ENCODE measurements at places on chromosomes 11 and 22.

DNA sequence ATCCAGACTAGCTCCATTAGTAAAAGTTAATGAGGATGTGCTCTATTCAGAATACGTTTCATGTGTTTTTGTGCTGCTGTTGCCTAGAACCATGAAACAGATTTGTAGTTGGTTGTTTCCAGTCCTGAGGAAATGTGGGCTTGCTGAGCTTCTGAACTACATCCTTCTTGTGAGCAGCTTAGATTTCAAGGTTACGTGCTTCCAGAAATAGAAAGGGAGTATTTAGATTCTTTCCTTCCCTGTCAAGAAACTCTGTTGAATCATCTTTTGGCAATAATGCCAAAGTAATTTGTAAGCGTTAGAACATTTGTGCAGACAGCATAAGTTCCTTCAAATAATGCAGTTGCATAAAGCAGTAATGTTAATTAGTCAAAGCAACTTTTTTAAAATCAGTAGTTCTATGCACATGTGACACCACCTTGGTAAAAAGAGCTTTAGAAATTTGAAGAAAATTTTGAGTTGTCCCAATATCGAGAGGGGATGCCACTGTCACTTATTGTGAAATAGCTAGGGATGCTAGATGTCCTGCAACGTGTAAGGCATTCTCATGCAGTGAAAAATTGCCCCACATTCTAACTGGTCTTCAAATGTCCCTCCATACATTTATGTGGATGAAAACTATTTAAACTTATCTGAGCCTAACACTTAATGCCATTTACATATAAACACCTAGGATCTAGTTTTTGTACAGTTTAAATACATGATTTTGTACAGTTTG is 169.6 kb downstream of the ETS1 start:
- no peak for DNase-seq

DNA sequence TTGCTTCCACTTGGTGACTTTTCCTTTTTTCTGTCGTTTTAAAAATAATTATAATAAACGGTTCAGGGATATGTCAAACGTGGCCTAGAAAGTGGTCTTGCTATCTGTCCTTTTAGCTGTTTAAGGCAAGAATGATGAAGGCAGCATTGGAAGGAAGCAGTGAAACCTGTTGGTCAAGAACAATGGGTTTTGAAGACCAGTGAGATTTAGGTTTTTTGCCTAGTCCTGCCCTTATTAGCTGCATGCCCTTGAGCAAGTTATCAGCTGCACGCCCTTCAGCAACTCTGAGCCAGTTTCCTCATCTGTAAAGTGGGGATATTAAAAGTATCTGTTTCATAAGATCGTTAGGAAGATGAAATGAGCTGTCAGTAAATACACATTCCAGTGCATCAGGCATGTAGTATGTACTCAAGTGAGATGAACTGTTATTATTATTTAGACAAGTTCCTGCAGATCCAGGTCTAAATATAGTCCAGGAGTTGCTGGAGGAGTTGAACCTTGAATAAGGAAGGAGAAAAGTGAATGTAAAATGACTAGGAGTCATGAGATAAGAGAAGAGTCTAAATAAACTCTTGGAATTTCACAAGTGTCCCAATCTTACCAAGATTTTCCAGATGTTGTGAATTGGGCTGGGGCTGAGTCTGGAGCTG is 90.8 kb upstream of the HSD17B12 start:
- no peak for DNase-seq

DNA sequence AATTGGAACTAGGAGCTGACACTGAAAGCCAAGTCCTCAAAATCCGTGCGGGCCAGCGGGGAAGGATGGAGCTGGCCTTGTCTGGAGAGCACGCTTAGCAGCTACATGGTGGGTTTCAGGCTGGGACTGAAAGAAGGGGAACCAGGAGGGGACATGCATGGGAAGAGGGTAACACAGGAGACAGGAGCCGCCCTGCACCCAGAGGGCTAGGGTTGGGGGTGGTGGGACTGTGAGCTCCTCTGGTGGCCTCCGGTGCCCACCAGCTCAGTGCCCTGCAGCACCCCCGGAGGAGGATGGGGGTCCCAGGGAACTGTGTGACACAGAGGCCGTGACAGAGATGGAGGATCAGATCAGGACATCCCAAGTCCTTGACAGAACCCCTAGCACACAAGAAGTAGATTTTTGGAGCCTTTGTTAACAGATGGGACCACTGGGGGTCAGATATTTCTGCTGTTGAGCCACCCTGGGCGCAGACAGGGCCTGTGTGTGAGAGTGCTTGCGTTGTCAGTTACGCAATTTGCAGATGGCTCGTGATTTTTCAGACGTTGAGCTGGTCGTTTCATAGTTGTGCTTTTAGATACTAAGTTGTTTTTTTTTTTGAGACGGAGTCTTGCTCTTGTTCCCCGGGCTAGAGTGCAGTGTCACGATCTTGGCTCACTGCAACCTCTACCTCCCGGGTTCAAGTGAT is 21.3 kb upstream of the GRAMD4 start:
- no peak for DNase-seq

DNA sequence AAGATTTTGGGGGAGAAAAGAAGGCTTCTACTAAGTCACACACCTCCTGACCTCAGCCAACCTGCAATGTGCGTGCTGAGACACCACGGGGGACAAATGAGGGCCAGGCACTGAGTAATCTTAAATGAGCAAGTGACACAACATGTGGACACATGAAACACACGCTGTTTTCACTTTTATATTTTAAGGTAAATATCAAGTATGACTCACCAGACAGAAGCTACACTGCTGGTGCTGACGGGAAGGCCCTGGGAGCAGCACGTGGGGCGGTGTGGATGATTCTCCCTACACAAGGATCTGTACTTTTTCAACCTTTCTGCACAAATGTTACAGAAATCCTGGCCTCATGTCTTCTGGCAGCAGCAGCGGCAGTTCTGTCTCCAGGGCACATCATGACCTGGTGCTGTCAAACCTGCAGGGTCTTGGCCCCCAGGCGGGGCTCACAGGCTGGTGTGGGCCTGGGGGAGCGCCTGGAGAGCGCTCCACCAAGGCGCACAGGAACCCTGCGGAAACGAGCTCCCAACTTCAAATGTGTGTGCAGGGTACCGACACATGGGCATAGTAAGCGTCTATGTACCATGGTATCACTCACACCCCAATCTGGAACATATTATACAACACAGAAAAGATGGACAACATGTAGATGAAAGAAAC is 61.7 kb downstream of the DGCR2 start:
- no peak for DNase-seq

DNA sequence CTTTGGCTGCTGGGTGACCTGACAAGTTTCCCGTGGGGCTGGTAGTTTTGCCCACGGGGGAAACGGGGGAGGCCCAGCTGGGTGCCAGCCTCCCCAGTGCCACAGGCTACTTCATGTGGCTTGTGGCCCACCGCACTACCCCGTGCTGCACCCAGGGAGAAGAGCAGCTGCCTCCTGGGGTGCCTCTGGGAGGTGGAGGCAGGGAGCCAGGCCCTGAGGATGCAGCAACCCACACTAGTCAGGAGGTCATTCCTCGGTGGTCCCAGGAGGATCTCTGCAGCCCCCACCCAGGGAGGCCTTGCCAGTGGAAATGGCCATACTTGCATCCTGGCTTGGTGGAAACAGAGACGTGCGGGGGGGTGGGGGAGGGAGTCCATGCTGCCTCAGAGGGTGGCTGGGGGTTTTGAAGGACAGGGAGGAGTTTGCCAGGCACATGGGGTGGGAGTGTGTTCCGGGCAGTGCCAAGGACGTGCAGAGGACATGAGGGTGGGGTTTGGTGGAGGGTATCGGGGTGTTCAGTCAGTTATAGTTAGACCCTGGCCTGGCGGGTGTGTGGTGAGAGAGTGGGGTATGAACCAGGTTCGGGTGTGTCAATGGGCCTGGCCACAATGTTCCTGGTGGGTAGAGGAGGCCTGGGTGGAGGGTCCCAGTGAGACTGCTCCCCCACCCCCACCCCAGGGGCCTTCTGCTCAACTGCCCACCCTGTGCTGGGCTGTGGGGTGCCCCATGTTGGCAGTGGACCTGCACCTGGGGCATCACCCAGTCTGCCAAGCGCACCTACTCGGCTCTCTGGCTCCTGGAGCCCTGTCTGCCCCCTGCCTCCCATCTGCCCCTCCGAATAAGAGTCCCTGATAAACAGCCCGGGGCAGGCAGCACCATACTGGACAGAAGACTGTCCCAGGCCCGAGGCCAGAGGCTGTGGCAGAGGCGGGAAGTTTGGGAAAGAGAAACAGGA is 3.8 kb downstream of the PIM3 start:
- DNase-seq: no peak

GRCh38 chr11:133900176-133901105 is 55.1 kb upstream of the SPATA19 start:
- DNase-seq: no peak

GRCh38 chr11:31788085-31788484 is 23.0 kb downstream of the PAX6 start:
- no peak for DNase-seq

DNA sequence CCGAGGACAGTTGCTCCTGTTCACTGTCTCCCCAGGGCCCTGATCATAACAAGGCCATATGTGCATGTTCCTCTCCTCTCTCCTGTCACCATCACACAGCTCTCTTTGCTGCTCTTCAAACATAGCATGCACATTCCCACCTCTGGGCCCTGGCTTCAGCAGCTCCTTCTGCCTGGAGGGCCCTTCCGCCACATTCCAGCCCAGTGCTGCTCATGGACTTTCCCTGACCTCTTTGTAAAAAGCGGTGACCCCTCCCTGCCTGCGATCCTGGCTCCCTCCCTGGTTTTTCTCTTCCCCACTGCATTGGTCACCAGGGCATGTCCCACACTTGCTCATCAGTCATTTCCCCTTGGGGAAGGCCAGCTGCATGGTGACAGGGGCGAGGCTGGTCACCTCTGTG is 98.2 kb downstream of the MYO18B start:
- no peak for DNase-seq

- no peak for DNase-seq
Observed at GRCh38 chr11:114215428-114215827, 80.8 kb upstream of the NNMT start.

DNA sequence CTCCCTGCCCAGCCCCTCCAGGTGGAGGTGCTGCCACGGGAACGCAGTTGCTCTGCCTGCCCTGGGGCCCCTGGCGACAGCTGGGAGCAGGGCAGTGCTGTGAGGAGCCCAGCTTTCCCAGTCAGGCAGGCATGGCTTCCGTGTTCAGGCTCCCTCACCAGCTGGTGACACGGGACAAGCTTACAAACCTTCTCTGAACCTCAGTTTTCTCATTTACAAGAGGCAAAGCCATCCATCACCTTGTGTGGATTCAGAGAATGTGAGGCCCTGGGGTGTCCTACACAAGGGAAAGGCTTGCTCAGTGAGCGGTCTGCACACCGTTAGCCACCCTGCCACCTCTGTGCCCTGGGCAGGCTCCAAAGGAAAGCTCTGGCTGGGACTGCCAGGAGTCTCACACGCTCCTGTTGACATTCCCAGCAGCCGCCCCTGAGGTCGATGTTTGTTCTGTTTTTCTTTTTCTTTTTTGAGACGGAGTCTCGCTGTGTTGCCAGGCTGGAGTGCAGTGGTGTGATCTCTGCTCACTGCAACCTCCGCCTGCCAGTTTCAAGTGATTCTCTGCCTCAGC is 23.5 kb downstream of the SUN2 start:
- DNase-seq: no peak

DNA sequence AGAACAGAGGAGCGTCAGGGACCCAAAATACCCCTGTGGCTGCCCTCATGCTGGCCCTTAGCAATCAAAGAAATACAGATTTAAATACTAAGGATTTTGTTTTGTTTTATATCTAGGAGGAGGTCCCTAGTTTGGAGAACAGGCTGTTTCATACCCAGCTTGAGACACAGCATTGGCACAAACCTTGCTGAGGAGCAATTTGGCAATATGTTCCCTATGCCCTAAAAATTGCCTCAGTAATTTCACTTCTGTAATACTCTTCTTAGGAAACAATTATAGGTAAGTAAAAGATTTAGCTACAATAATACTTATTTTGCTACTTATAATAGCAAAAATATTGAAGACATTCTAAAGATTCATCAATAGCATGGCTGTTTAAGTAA is 37.0 kb downstream of the TSKU start:
- no peak for DNase-seq

DNA sequence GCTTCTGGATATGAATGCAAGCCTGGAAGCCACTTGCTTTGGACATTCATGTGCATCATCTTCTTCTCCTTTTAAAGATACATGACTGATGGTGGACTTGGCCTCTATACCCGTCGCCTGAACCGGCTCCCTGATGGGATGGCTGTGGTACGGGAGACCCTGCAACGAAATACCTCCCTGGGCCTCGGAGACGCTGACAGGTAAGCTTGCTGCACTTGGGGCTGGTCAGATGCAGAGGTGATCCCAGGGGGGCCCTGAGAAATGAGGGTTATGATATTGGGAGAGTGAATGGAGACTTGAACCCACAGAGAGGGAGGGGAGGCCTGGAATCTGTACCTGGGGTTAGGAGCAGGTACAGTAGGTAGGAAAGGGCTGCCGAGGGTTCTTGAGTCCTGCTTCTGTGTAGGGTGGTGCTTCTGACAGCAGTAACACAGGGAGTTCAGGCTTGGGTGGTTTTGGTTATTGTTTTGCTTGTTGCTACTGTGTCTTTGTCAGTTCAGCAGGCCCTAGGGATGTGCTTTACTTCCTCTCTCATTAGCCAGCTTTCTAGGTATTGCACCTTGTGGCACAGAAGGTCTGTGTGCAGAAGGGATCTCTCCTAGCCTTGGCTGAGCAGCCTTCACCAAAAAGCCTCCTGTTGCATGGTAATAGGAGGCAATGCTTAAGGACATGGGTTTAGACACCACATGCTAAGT is 176.1 kb downstream of the DBX1 start:
- no peak for DNase-seq

DNA sequence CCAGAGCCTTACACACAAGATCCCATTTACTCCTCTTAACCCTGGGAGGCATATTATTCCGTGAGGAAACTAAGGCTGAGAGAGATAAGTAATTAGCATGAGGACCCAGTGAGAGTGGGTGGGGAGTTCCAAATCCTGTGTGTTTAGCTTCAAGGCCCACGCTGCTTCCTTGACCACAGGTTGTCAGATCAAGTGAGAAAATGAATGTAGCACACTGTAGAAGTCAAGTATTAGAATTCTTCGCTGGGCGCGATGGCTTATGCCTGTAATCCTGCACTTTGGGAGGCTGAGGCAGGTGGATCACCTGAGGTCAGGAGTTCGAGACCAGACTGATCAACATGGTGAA is 3.8 kb downstream of the CYB561A3 start:
- no peak for DNase-seq

- DNase-seq: no peak
Observed at GRCh38 chr11:123473941-123474677, 44.0 kb downstream of the GRAMD1B start.

DNA sequence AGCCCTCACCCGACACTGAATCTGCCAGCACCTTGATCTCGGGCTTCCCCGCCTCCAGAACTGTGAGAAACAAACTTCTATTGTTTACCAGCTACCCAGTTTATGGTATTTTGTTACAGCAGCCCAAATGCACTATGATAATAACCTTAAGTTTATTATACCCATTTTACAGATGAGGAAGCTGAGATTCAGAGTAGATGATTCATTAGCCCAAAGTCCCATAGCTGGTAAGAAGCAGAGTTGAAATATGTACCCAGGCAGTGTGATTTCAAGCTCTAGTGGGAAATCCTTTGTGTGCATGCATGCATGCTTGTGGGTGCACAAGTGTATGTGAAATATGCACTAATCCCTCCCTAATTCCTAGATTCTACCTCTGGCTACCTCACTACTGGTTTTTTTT is 7.9 kb downstream of the GRIK4 start:
- DNase-seq: no peak
